IMR-90 (cell line): ENCODE measurements at places on chromosomes 7 and 10. TPM values are rescaled to one million over a fixed set of nuclear protein-coding genes. Genes with fewer than 3 reads are reported as not detected.

Gene LIPM
- not detected in 2 replicates for total RNA-seq

Gene CARD11
- 0.18 and 0.28 TPM in 2 replicates for total RNA-seq

DNA sequence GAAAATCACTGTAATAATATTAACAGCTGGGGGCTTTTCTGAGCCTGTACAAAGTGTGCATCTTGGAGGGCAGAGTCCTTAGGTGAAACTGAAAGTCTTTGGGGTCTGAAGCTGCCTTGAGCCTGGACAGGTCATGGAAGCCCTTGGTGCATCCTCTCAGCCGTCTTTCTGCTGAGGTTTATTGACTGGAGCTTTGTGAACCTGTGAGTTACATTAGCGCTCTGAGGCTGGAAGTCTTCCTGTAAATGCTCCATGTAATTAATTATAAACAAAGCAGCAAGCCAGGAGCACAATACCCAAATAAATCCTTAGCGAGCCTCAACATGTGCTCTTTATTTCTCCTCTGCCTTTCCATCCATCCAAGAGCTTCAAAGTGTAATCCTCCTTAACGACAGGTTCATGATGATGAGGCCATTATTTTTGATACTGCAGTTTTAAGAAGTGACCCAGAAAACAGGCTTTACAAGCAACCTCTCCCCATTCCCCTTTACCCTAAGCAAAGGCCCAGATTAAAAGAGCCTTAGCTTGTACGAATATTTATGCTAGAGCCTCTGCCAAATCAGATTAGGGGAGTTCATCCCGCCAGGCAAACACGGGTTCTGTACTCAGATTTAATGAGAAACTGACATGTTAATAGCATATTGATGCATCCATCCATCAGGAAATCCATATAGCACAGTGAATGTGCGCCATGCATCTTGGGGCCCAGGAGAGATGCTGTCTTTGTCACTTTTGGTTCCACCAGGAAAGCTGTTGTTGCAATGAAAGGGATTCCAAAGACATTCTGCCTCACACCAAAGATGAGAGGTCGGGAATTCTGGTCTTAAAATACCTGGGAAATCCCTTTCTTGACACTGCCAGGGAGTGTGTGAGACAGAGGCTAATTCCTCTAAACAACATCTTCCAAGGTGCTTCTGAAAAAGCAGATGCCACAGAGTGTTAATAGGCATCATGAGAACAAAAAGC lies 118.1 kb downstream of the ANLN start:
- DNase-seq: no peak

DNA sequence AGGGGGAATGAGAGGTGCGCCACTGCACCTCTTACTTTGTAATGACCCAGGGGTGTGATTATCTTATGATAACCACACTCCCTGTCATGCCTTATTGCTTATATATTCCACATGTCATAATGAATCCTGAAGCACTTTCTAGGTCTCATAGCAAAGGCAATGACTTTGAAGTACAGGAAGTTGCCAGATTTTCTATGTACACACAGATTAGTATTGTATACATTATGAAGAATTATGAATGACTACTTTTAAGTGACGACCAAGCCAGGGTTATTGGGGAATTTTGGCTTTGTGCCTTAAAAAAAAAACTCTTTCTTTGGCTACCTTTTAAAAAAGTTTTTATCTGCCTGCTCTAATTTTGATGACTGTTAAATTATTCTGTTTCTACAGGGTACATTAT lies 269.6 kb downstream of the MDFIC start:
- DNase-seq: peak; percentile 20

- DNase-seq: no peak
Measured at GRCh38 chr10:123463181-123463580, 203.0 kb upstream of the GPR26 start.

GRCh38 chr7:87154569-87154968 lies 2.3 kb downstream of the DMTF1 start:
- no peak for DNase-seq

DNA sequence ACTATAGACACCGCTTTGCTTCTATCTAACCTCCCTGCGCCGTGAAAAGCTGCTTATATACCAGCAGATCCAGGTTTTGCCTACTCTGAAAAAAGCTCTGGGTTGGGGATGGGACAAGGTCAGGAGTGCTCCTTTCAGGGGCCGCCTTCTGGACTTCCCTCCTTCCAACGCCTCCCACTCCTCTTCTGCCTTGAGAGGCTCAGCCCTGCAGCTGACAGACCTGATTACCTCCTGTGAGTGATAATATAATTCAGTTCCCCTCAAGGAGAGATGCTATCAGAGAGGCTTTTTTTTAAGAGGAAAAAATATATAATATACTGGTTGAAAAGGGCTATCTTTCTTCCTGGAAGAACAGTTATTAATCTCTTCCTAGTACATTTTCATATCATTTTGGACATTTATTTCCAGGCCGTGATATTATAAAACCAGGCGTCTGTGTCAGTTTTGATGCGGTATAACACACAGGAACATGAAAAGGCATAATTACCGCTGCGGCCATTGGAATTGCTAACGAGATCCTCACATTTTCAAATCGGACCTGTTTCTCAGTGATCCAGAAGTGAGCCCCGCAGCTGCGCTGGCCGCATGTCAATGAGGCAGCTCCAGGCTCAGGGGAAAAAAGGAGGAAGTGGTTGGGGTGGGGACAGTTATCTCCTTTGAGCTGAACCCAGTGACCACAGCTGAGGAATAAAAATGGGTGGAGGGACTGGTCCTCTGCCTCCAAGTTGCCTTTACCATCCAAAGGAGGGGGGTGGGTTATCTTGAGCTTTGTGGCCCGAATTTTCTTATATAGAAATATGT lies 457.1 kb downstream of the TYW1 start:
- DNase-seq: no peak

DNA sequence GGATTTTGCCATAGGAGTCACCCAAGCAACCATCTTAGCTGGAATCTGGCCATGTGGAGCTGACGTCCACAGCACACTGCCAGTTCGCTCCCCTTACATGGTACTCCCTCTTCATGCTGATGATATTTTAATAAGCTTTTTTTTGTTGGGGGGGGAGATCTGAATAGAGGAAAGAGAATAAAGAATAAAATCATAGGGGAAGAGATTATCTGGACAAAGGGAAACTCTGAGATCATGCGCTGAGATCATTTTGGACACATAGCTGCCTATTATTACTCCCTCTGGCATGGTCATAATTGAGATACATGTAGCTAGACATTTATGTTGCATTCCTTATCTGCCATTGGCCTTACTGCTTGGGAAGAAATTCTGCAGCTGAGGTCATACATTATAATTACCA lies 282.7 kb downstream of the HTR7 start:
- DNase-seq: no peak

DNA sequence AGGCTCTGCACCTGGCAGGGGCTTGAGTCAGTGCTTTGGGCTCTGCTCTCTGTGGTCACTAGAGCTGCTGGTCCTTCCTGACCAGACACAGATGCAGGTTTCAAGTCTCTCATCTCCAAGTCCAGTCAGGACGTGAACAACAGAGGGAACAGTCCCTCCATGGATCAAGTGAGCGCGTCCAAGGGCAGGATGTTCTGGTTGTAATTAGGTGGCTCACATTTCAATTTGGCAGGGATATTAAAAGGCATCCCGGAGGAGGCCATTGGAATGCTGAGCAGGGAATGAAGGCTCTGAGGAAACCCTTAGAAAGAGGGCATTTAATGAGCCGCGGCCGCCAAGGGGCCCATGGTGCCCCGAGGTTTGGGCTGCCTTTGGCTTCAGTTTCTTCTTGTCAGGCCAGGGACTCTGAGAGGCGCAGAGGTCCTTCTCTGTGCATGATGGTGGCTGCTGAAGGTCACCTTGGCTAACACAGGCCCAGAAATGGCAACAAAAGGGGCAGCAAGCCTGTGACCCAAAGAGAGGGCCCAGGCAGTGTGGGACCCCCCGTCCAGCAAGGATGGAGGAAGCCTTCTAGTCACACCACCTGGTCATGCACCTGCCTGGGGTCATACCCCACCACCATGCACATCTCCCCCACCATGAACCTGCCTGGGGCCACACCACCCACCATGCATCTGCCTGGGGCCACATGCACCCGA lies 30.7 kb upstream of the INPP5A start:
- peak; percentile 55 for DNase-seq

DNA sequence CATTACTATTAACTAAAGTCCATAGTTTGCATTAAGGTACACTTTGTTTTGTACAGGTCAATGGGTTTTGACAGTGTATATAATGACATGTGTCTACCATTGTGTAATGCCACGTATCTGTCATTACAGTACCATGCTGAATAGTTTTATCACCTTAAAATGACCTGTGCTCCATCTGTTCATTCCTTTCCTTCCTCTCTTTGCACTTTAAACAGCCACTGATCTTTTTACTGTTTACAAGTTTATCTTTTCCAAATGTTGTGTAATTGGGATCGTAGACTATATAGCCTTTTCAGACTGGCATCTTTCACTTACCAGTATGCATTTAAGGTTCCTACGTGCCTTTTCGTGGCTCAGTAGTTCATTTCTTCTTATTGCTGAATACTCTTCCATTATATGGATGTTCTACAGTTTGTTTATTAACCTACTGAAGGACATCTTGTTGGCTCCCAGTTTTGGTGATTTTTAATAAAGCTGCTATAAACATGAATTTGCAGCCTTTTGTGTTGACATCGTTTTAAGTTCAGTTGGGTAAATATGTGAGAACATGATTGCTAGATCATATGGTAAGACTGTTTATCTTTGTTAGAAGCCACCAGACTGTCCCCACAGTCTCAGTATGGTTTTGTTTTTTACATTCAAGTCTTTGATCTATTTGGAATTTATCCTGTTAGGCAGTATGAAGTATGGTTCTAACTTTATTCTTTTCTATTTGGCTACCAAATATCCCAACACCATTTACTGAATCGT lies 24.7 kb downstream of the STAM start:
- no peak for DNase-seq

DNA sequence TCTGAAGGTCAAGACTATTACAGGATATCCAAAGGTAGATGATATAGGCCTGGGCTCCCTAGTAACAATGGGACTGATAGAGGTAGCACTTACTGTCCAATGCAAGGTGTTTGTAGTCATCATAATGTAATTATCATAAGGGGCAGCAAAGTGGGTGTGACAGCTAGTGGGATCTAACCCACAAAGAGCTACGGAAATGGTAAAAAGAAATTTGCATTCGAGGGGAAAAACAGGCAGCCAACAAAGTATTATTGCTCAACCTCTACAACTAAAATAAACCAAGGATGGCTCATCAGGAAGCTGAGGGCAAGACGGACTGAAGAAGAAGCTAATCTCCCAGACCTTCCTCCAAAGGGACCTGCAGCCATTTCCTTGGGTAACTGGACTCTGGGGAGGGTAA lies 211.0 kb downstream of the WDR11 start:
- no peak for DNase-seq

- DNase-seq: no peak
Measured at GRCh38 chr7:94623820-94624219, 32.1 kb downstream of the SGCE start.

GRCh38 chr7:42414941-42415505 lies 178.0 kb upstream of the GLI3 start:
- DNase-seq: no peak
